ENCODE measurements at places on chromosomes 16 and 17.

- H3K36me3 ChIP-seq, result peaks cover 13% of the 10 kb centered on the region
- H3K27me3 ChIP-seq, result peaks cover 2% of the 10 kb centered on the region
- no peak overlapping the region for H3K4me3 ChIP-seq
- H3K27ac ChIP-seq, result no peak overlapping the region
Measured at GRCh38 chr17:32021615-32021955, 14.4 kb downstream of the LRRC37B start.

- H3K4me1 ChIP-seq, result no peaks in the 10 kb centered on the region
- H3K27ac ChIP-seq, result no peak overlapping the region
- peaks cover 5% of the 10 kb centered on the region for H3K27me3 ChIP-seq
- no peak for DNase-seq
Measured at GRCh38 chr16:50299508-50300105, 33.3 kb downstream of the ADCY7 start.

DNA sequence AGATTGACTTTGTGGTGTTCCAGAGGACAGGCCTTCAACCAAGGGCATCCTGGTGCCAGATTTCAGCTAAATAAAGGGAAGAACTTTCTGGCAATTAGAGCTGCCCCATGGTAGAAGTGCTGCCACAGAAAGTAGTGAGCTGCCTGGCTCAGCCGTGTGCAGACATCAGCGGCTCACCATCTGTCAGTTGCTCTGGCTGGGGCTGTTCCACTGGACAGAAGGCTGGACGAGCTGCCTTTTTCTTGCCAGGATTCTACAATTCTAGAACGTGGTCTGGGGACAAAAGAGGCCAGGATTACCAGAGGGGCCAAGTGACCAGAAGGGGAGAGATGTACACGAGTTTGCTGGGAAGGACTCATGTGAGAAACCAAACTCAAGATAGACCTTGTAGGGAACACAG, 107.0 kb upstream of the RPL38 start:
- peaks cover 4% of the 10 kb centered on the region for H3K36me3 ChIP-seq
- DNase-seq, result no peak
- no peaks in the 10 kb centered on the region for H3K27me3 ChIP-seq
- H3K4me1 ChIP-seq, result peaks cover 4% of the 10 kb centered on the region
- H3K4me3 ChIP-seq, result no peak overlapping the region
- H3K27ac ChIP-seq, result no peak overlapping the region

- H3K27ac ChIP-seq, result no peak overlapping the region
- DNase-seq, result no peak
- H3K4me3 ChIP-seq, result no peak overlapping the region
- no peaks in the 10 kb centered on the region for H3K36me3 ChIP-seq
- peaks cover 4% of the 10 kb centered on the region for H3K27me3 ChIP-seq
Measured at GRCh38 chr17:35235917-35236316, 7.0 kb upstream of the SLFN5 start.

- H3K4me1 ChIP-seq, result peaks cover 9% of the 10 kb centered on the region
- DNase-seq, result no peak
- H3K4me3 ChIP-seq, result peak overlapping the region; percentile 65
- H3K27ac ChIP-seq, result peak overlapping the region; percentile 20
- peaks cover 13% of the 10 kb centered on the region for H3K36me3 ChIP-seq
Measured at GRCh38 chr17:81234940-81235821, 3.7 kb downstream of the TEPSIN start.

- no peak for DNase-seq
- H3K4me3 ChIP-seq, result no peak overlapping the region
Measured at GRCh38 chr16:19505600-19506303, 16.1 kb downstream of the GDE1 start.

- DNase-seq, result no peak
- no peak overlapping the region for H3K27ac ChIP-seq
- no peaks in the 10 kb centered on the region for H3K36me3 ChIP-seq
- H3K27me3 ChIP-seq, result peaks cover 13% of the 10 kb centered on the region
- peaks cover 8% of the 10 kb centered on the region for H3K4me1 ChIP-seq
Measured at GRCh38 chr17:49450735-49451134, 36.1 kb upstream of the PHB1 start.

GRCh38 chr17:43860077-43860725, 13.2 kb downstream of the CD300LG start:
- H3K27ac ChIP-seq, result peak overlapping the region; percentile 91
- H3K27me3 ChIP-seq, result peaks cover 2% of the 10 kb centered on the region
- H3K4me1 ChIP-seq, result peaks cover 53% of the 10 kb centered on the region
- no peak for DNase-seq
- H3K36me3 ChIP-seq, result no peaks in the 10 kb centered on the region
- peak overlapping the region; percentile 59 for H3K4me3 ChIP-seq

DNA sequence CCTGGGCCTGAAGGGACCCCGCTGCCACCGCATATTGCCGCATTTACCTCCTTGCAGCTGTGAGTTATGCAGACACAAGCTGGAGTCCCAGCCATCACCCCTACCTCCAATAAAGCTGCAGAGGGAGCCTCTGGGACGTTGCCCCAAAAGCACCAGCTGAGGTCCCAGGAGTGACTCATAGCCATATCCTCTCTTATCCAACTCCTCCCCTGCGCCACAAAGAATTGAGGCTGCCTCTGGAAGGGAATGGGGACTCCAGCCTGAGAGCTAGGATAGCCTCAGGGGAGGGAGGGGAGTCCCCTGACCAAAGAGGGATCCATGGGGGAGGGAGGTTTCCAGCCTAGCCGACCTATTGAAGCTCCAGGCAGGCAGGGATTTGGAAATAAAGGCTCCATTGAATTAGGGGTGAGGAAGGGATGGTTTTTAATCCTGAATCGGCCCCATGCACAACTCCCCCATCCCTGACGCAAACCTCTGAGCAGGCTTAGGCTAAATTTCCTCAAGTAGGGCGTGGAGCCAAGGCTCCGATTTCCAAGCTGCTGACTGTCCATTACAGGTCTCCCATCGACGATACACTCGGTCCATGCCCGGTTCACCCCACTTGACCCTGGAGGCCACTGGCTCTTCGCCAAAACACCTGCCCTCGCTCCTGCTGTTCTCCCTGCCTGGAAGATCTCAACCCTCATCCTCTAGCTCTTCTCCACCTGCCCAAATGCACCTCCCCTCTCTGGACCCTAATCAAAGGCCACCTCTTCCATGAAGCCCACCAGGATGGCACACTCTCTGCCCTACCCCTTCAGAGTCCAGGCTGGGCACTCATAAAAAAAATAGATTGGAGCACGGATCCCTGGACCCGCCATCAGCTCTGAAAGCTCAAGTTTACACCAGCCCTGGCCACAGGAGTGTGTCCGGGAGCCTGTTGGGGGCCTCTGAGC, 27.5 kb downstream of the PIMREG start:
- H3K4me1 ChIP-seq, result peaks cover 10% of the 10 kb centered on the region
- H3K36me3 ChIP-seq, result peaks cover 4% of the 10 kb centered on the region
- peaks cover 8% of the 10 kb centered on the region for H3K27me3 ChIP-seq
- no peak overlapping the region for H3K4me3 ChIP-seq
- DNase-seq, result no peak

DNA sequence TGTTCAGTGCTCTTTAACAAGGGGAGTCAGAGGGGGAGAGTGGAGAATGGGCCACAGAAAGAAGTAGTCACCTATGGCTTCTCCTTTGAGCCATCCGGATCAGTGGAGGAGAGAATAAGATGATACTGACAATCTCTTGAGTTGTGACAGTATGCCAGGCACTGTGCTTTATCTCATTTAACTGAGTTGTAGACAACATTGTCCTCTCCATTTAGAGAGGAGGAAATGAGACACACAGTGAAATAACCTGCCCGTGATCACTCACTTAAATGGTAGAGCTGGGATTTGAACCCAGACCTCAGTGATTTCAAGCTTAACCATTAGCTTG, 17.8 kb upstream of the EEF2K start:
- peak overlapping the region; percentile 45 for H3K4me3 ChIP-seq
- H3K4me1 ChIP-seq, result peaks cover 29% of the 10 kb centered on the region
- peak overlapping the region; percentile 34 for H3K27ac ChIP-seq
- H3K27me3 ChIP-seq, result peaks cover 17% of the 10 kb centered on the region

DNA sequence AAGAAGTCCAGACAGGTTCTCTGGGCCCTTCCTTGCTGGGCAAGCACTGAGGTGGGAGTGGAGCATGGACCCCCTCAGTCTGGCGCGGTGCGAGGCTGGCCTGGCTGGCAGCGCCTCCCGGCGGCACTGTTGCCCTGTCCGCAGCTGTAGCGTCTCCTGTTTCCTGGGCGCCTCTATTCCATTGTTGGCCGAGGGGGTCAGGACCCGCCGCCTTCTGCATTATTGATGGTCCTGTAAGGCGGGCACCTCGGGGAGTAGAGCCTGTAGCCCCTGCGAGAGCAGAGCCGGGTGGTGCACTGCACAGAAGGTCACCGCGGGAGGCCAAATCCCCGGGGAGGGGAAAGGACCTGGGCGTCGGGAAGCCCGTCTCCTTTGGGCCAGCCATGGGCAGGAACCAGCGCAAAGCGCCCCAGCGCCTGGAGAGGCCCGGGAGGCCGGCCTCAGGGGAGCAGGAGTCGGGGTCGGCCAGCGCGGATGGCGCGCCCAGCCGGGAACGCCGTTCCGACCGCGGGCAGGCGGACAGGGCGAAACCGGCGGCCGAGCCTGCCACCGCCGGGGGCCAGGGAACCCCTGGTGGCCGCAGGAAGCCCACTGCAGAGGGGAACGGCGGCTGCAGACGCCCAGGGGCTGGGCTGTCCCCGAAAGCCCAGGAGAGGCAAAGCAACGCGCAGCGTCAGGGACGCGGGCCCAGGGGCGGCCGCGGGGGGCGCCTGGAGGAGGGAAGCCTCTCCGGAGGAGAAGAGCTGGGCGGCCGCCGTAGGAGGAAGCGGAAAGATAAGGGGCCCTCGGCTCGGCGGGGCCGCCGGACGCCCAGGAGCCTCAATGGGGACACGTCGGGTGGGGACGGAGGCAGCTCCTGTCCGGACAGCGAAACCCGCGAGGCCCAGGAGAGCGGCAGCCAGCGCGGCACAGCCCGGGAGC, at the start of gene MYO15B:
TSS of gene MYO15B (plus strand) at position 126 of the 921 bp plus-strand sequence. CDS start at position 384, 258 bp downstream.
- no peak within 1 kb of the TSS for H3K27ac ChIP-seq
- H3K4me3 ChIP-seq, result peak within 1 kb of the TSS; percentile 86
- no peaks in the 10 kb centered on the region for H3K4me1 ChIP-seq
- no peaks in the 10 kb centered on the region for H3K36me3 ChIP-seq
- peak; percentile 81 for DNase-seq
- H3K27me3 ChIP-seq, result peaks cover 10% of the 10 kb centered on the region

DNA sequence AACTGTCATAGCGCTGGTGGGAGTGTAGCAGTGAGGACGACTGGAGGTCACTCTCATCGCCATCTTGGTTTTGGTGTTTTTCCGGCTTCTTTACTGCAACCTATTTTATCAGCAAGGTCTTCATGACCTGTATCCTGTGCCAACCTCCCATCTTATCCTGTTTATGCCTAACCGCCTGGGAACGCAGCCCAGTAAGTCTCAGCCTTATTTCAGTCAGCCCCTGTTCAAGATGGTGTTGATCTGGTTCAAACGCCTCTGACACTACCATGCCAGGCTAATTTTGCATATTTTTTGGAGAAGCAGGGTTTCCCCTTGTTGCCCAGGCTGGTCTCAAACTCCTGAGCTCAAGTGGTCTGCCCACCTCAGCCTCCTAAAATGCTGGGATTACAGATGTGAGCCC, 179.8 kb upstream of the HSBP1 start:
- H3K27me3 ChIP-seq, result no peaks in the 10 kb centered on the region

- no peak for DNase-seq
- no peak overlapping the region for H3K4me3 ChIP-seq
- H3K27ac ChIP-seq, result no peak overlapping the region
Measured at GRCh38 chr17:14756479-14756878, 455.6 kb downstream of the HS3ST3B1 start.

- no peaks in the 10 kb centered on the region for H3K36me3 ChIP-seq
- H3K27ac ChIP-seq, result no peak overlapping the region
- no peak for DNase-seq
- no peak overlapping the region for H3K4me3 ChIP-seq
Measured at GRCh38 chr17:32861981-32862380, 14.9 kb downstream of the MYO1D start.

GRCh38 chr17:4710693-4711634, 532 bp downstream of the ARRB2 start:
- peaks cover 24% of the 10 kb centered on the region for H3K4me1 ChIP-seq
- no peak overlapping the region for H3K27ac ChIP-seq
- peaks cover 10% of the 10 kb centered on the region for H3K27me3 ChIP-seq
- peaks cover 13% of the 10 kb centered on the region for H3K36me3 ChIP-seq

GRCh38 chr17:59335685-59336084, 4.2 kb downstream of the YPEL2 start:
- H3K27ac ChIP-seq, result no peak overlapping the region
- DNase-seq, result no peak
- peaks cover 41% of the 10 kb centered on the region for H3K4me1 ChIP-seq

DNA sequence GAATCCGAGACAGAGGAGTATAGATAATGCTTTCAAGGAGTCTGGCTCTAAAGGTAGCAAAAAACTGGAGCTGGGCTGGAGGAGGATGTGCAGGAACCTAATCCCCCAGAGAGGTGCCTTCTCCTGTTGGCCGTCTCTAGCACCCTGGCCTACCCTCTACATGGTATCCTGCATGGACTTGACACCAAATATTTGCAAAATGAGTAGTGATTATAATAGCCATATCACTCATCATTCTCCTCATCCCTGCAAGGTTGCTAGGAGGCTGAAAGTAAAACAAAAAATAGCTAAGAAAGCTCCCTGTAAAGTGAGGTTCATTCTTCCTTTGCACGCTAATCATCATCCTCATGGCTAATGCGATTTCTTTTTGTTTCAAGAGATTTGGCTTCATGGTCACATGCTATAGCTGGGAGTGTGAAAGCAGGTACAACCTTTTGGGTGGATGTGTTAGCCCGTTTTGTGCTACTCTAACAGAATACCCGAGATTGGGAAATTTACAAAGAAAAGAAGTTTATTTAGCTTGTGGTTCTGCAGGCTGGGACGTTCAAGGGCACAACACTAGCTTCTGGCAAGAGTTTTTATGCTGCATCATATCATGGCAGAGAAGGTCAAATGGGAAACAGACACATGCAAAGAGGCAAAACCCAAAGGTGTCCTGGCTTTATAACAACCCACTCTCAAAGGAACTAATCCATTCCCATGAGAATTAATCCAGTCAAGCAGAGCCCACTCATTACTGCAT, 27.1 kb upstream of the CIITA start:
- DNase-seq, result no peak
- peaks cover 3% of the 10 kb centered on the region for H3K27me3 ChIP-seq
- H3K4me1 ChIP-seq, result peaks cover 6% of the 10 kb centered on the region
- H3K27ac ChIP-seq, result no peak overlapping the region
- no peak overlapping the region for H3K4me3 ChIP-seq
- no peaks in the 10 kb centered on the region for H3K36me3 ChIP-seq

GRCh38 chr17:34434052-34434451, 71.0 kb upstream of the CCL1 start:
- no peaks in the 10 kb centered on the region for H3K36me3 ChIP-seq
- H3K4me3 ChIP-seq, result no peak overlapping the region
- H3K4me1 ChIP-seq, result peaks cover 29% of the 10 kb centered on the region
- DNase-seq, result no peak
- H3K27ac ChIP-seq, result no peak overlapping the region
- H3K27me3 ChIP-seq, result peaks cover 1% of the 10 kb centered on the region

- peaks cover 65% of the 10 kb centered on the region for H3K4me1 ChIP-seq
- H3K4me3 ChIP-seq, result peak overlapping the region; percentile 56
- peaks cover 5% of the 10 kb centered on the region for H3K27me3 ChIP-seq
- H3K27ac ChIP-seq, result peak overlapping the region; percentile 36
- H3K36me3 ChIP-seq, result peaks cover 21% of the 10 kb centered on the region
- peak; percentile 47 for DNase-seq
Measured at GRCh38 chr17:78390241-78391050, 12.0 kb downstream of the PGS1 start.
